Activated naive CD4-positive, alpha-beta T cell (primary cell): ENCODE measurements at places on chromosomes 4 and X.

- DNase-seq: no peak
Measured at GRCh38 chr4:111066001-111066400, 443.1 kb upstream of the PITX2 start.

- DNase-seq: no peak
Measured at GRCh38 chrX:136778020-136778419, 2.7 kb downstream of the ARHGEF6 start.

GRCh38 chr4:150218447-150218846, 140.2 kb downstream of the DCLK2 start:
- no peak for DNase-seq

GRCh38 chrX:12794654-12795053, 3.4 kb downstream of the PRPS2 start:
- DNase-seq: no peak

DNA sequence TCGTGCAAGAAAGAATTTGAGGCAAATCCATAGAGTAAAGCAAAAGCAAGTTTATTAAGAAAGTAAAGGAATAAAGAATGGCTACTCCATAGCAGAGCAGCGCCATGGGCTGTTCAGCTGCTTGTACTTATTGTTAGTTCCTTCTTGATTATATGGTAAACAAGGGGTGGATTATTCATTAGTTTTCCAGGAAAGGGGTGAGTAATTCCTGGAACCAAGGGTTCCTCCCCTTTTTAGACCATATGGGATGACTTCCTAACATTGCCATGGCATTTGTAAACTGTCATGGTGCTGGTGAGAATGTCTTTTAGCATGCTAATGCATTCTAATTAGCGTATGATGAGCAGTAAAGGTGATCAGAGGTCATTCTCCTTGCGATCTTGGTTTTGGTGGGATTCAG, 23.5 kb upstream of the CEP135 start:
- DNase-seq: no peak

GRCh38 chr4:8409264-8410065, 31.1 kb downstream of the ACOX3 start:
- DNase-seq: no peak
